ENCODE measurements at places on chromosomes 4 and X.

DNA sequence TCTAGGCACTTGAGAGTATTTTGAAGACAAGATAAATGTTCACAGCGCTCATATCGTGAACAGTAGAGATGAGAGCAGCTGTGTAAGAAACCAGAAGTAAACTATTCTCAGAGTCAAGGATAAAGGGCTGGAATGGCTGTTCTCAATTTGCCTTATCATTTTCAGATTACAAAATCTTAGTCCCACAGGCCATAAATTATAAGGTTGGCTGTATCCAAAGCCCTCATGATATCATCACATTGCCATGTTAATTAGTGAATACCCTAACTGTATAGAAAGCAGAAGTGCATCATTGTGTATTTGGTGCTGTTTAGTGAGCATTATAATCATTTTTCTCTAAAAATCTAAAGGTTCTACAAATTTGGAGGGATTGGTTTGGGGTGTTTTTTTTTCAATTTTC lies 168.9 kb upstream of the EDNRA start:
- DNase-seq: no peak

GRCh38 chr4:181578911-181579310 lies 664.3 kb upstream of the TENM3 start:
- DNase-seq: no peak

DNA sequence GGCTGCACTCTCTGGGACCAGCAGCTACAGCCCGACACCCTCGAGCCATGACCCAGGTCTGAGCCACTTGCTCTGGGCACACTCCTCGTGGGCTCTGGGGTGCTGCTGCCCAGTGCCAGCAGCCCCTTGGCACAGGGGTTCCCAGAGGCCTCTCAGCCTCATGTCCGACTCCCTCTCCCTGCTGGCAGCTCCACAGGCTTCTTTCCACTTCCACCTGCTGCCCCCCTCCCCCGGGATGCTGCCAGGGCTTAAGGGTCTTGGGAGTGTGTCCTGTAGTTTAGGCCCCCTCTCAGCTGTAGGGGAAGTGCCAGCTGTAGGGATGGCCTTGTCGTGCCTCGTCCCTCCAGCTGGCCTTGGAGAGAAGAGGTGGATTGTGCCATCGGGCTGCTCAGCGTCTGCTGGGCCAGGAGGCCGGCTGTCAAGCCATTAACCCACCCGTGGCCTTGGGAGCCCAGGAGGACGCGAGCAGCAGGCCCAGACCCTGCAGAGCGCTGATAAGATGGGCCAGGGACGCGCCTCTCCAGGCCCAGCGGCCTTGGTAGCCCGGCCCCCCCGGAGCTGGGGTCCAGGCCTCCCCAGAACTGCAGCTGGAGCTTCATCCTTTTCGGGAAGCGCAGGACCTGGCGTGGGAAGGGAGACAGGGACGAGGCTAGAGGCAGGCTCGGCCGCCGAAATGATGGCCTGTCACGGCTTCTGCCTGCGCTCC lies 1.0 kb upstream of the USP27X start:
- DNase-seq: no peak

DNA sequence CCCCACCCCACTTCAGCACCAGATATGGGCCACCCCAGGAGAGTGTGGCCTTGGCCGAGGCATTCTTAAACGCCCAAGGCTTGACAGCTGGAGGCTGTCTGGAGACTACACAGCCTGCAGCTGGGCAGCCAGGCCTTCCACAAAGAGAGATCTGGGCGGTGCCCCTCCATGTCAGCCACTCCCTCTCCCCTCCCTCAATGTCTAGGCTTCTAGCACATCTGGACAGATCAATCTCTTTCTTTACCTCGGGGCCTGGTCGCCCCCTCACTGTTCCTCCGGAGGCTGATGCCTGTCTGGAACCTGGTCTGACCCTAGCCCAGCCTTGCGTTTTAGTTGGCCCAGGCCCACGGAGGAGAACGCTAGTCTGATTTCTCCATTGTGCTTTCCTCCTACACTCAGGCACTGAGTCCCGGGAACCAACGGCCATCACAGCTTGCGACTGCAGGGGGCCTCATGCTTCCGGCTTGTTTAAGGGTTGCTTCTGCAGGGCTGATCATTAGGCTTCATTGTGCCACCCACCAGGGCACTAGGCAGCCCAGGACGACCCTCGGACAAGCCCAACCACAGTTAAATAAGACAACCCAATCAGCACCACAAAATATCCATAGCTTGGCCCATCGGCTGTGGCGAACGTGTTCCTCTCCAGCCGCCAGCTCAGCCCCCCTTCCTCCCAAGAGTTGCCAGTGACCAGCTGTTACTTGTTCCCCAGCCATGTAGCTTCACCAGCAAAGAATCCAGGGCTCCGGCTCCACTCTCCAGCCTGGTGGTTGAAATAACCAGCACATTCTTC lies 200.6 kb downstream of the BCOR start:
- no peak for DNase-seq

GRCh38 chrX:26253526-26253925 lies 37.6 kb downstream of the MAGEB5 start:
- DNase-seq: no peak

All from CD8-positive, alpha-beta memory T cell (primary cell).